Psoas muscle (tissue), 8 donors: ENCODE measurements at places on chromosomes 7 and 10.

DNA sequence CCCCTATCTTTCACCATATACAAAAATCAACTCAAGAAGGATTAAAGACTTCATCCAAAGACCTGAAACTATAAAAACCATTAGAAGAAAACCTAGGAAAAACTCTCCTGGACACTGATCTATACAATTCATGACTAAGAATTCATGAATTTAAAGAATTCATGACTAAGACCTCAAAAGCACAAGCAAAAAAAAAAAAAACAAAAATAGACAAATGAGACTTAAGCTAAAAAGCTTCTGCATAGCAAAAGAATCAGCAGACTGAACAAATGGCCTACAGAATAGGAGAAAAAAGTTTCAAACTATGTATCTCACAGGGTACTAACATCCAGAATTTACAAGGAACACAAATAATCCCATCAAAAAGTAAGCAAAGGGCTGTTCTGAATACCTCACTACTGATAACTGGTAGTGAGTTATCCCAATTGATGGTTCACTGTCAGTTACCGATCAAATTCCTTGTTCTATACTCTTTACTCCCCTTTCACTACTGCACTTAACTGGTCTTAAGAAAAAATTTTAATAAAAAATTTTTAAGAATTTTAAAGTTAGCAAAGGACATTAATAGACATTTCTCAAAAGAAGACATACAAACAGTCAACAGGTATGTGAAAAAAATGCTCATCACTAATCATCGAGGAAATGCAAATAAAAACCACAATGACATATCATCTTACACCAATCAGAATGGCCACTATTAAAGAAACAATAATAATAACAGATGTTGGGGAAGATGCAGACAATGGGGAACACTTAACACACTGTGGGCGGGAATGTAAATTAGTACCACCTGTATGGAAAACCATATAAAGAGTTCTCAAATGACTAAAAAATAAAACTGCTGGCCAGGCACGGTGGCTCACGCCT lies 33.2 kb downstream of the KMT2C start:
- no peak for DNase-seq

DNA sequence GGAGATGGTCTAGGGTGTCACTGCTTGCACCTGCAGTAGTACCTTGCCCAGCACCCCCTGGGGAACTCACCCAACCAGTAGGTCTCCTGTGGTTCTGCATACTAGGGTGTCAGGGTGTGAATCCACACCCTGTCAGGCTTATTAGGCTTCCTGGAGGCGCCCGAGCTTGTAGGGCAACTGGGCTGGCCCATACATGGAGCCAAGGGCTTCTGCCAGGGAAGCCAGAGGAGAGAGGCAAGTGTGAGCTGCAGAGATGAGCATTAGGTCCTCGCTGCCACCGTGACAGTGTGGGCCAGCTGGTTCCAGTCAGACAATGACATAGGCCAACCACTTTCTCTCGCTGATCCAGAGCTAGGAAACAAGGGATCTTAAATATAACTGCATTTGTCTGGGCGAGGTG lies 11.2 kb downstream of the MXI1 start:
- DNase-seq: no peak

- no peak for DNase-seq
Observed at GRCh38 chr10:77006836-77007511, 630.6 kb downstream of the KCNMA1 start.

DNA sequence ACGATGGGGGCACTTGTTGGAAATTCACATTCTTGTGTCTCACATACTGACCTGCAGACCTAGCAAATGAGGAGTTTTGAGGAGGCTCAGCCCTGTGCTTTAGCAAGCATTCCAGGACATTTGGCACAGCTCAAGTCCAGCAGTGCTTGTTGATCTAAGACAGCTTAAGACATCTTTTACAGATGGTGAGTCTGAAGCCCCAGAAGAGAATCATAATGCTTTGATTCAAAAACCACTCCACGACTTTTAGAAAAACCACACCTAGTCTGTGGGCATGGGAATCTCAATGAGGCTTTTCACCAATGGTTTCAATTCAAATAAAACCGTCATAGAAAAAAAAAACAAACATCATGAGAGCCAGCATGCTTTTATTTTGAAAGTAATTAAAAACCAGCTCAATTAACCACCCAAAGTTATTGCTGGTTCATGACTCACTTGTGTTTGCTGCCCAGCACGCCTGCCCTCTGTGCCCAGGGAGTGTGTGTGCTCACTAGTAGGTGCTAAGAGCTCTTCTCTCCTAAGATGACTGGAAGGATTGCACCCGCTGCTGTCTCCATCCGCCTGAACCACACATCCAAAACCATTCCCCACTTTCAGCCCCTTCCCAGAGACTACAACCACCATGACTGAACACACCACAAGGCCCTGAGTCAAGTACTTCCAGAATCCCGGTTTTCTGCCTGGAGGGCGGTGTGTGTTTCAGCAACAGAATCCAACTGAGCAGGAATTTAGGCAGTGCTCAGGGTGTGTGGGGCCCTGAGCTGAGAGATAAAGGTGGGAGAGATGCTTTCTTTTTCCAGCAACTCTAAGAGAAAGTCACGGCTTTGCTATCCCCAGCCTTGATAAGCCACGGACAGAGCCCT lies 130.2 kb upstream of the ADAM12 start:
- no peak for DNase-seq

GRCh38 chr10:119478811-119479341 lies 63.6 kb downstream of the RGS10 start:
- DNase-seq: no peak
